Ecto neural progenitor cell (in vitro differentiated cells): ENCODE measurements at places on chromosomes 5 and 9.

DNA sequence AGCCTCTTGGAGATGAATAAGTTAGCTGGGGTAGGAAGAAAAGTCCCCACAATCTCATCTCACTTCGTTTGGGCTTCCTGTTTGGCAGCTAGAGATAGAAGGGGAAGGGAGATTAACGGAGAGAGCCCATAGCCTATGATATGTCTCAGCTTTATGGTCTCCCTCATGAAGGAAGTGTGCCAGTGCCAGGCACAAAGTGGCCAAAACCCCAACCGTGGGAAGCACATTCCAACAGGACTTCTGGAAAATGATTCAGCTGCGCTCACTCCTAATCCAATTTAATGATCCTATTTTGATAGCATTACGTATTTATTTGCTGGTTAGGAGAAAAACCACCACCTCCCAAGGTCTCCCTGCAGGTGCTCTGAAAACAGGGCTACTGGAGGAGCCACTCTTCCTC lies 303.1 kb upstream of the CLINT1 start:
- no peak for DNase-seq

GRCh38 chr5:1698589-1699316 lies 100.9 kb downstream of the MRPL36 start:
- DNase-seq, result no peak

GRCh38 chr5:54281960-54282692 lies 28.2 kb downstream of the ARL15 start:
- DNase-seq, result no peak

DNA sequence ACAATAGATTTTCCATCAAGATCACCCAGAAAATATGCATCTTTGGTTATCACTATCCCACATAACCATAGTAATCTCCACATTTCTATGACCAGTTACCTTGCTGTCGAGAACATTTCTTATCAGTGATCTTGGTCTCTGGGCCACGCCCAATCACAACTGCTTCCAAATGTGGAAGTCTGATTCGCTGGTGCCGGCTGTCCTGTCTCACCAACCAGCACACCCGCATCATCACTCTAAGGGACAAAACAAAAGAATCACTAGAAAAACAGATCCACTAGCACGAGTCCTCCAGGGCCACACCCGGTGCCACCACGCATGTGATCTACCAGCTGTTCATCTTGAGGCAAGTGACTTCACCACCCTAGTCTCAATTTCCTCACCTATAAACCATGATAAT lies 11.8 kb downstream of the APTX start:
- DNase-seq, result no peak

- no peak for DNase-seq
Observed at GRCh38 chr9:112063586-112063985, 111.5 kb downstream of the SUSD1 start.

DNA sequence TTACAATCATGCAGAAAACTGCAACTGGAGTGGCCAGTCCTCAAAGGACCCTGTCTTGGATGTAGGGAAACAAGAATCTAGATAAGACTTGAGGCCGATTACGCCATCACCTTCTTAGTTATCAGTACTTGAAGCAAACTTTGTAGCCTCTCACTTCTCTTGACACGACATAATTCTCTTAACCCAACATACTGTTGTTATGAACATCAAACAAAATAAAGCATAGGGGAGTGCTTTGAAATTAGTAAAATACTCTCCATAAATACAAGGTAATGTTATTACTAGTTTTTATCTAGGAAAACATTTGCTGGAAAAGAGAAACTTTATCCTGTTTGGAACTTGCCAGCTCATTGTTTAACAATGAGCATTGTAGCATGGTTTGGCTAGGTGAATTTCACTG lies 574.9 kb upstream of the DMAC1 start:
- no peak for DNase-seq

DNA sequence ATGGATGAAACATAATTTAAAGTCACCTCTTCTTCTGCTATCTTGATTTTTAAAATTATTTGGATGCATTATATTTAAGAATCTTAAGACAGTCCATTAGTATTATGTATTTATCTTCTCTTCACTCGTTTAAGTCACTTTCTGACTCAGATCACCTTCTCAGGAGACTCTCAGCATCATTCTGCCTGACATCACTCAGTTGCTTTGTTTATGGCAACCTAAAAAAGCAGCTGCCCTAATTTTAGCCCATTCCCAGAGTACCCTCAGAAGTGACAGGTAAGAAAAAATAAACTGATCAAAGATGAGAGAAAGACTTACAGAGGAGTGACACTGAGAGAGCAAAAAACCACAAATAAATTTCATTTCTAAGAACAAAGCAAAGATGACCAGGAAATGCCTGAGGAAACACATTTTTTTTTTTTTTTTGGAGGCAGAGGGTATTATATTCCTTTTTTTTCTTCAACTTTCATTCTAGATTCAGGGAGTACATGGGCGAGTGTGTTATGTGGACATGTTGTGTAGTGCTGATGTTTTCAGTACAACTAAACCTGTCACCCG lies 140.5 kb downstream of the MUSK start:
- no peak for DNase-seq

- no peak for DNase-seq
Observed at GRCh38 chr9:136494012-136494411, 11.2 kb upstream of the SEC16A start.

- DNase-seq, result no peak
Observed at GRCh38 chr9:113168809-113169208, 18.0 kb downstream of the SLC31A2 start.

- peak; percentile 88 for DNase-seq
Observed at GRCh38 chr9:69542942-69543704, 129.0 kb downstream of the APBA1 start.

- no peak for DNase-seq
Observed at GRCh38 chr5:150146862-150147601, 8.6 kb downstream of the PDGFRB start.

GRCh38 chr5:68455216-68455615 lies 239.7 kb downstream of the PIK3R1 start:
- DNase-seq, result no peak

- DNase-seq, result no peak
Observed at GRCh38 chr5:89421035-89421434, 538.1 kb upstream of the MEF2C start.

GRCh38 chr5:109161914-109162683 lies 247.7 kb downstream of the PJA2 start:
- no peak for DNase-seq

- DNase-seq, result peak; percentile 51
Observed at GRCh38 chr5:34001241-34001841, 6.5 kb downstream of the AMACR start.

GRCh38 chr9:91766315-91767069 lies 183.5 kb downstream of the ROR2 start:
- no peak for DNase-seq

GRCh38 chr9:116370556-116370955 lies 217.0 kb downstream of the PAPPA start:
- DNase-seq, result no peak

GRCh38 chr9:134336924-134337323 lies 10.7 kb downstream of the RXRA start:
- DNase-seq, result no peak

DNA sequence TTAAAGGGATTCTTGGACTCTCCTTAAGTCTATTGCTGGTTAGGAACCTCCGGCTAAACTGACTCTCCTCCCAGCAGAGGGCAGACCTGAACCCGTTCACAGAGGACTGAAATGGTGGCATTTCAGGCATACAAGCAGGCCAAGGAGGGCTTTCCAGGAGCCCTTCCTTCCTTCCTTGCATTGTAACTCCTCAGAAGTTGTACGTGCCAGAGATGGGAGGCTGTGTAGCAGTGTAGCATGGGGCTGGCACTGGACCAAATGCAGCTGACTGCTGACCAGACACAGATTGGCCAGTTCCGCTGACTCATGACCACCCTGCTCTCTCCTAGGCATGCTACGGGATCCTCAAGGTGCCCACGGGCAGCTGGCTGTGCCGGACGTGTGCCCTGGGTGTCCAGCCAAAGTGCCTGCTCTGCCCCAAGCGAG lies 36.4 kb downstream of the JADE2 start:
- DNase-seq, result no peak

- DNase-seq, result no peak
Observed at GRCh38 chr9:103819936-103820335, 274.2 kb upstream of the SMC2 start.
